ENCODE measurements at places on chromosomes 2 and 18. TPM values are rescaled to one million over a fixed set of nuclear protein-coding genes. Genes with fewer than 3 reads are reported as not detected.

- H3K4me1 ChIP-seq, result no peaks in the 10 kb centered on the region
- H3K27ac ChIP-seq, result no peak overlapping the region
- H3K27me3 ChIP-seq, result no peaks in the 10 kb centered on the region
- DNase-seq, result no peak
- no peak overlapping the region for H3K4me3 ChIP-seq
These were observed 614.2 kb upstream of the CDH2 start for GRCh38 chr18:28791101-28791500.

- no peak overlapping the region for H3K4me3 ChIP-seq
- no peaks in the 10 kb centered on the region for H3K27me3 ChIP-seq
- no peak overlapping the region for H3K27ac ChIP-seq
- H3K4me1 ChIP-seq, result no peaks in the 10 kb centered on the region
These were observed 156.1 kb downstream of the TPGS2 start for GRCh38 chr18:36672437-36673344.

- no peaks in the 10 kb centered on the region for H3K27me3 ChIP-seq
- no peak for DNase-seq
- H3K27ac ChIP-seq, result no peak overlapping the region
- H3K4me3 ChIP-seq, result no peak overlapping the region
These were observed 785.5 kb upstream of the HS6ST1 start for GRCh38 chr2:129103936-129104878.

GRCh38 chr18:58279504-58280175 lies 235.6 kb downstream of the NEDD4L start:
- no peaks in the 10 kb centered on the region for H3K4me1 ChIP-seq
- no peak overlapping the region for H3K27ac ChIP-seq
- no peak overlapping the region for H3K4me3 ChIP-seq
- no peaks in the 10 kb centered on the region for H3K36me3 ChIP-seq

DNA sequence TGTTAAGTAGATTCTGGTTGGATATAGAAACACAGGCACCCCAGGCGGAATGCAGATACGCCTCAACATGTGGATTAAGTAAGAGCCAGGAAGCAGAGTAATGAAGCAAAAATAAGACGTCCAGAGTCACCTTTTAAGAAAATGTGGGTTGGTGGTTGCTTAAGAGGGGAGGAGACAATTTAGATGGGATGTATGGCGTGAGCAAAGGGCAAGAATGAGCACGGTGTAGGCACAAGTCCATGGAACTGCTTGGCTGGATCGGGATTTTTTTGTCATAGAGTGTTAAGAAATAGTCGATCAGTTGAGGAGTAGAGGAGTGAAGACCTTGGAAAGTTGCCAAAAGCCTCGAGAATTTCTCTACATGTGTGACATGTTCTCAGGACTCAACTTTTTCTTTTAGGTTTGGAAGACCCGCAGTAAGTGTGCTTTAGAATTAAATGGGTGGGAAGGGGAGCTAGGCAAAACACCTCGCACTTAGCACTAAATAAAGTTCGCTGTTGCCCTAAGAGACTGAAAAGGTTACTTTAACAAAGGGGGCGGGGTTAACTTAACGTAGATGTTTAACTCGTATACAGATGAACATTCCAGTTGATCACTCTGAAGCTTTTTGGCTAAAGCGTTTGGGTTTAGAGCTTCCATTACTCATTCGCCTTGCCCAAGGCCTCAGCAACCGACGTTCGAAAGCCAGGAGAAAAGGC lies 716 bp upstream of the SLC39A10 start:
- H3K27me3 ChIP-seq, result no peaks in the 10 kb centered on the region
- H3K27ac ChIP-seq, result peak overlapping the region; percentile 99
- no peaks in the 10 kb centered on the region for H3K36me3 ChIP-seq
- peaks cover 28% of the 10 kb centered on the region for H3K4me1 ChIP-seq
- H3K4me3 ChIP-seq, result peak overlapping the region; percentile 80

DNA sequence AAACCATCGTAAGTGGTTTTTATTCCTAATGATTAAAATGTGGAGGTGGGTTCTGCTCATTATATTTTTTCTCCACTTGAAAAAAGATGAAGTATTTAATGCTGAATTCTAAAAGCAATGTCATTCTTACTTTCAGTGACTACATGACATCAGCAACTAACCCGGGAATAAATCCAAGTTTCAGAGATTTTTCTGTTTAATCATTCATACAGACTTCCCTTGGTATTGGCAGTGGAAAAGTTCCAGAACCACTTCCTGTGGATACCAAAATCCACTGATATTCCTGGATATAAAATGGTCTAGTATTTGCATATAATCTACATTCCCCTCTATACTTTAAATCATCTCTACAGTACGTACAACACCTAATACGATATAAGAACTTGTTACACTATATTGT lies 128.6 kb downstream of the ZNF532 start:
- H3K27ac ChIP-seq, result no peak overlapping the region
- no peak for DNase-seq
- peaks cover 3% of the 10 kb centered on the region for H3K27me3 ChIP-seq

GRCh38 chr2:20232837-20233207 lies 7.9 kb upstream of the SDC1 start:
- no peaks in the 10 kb centered on the region for H3K4me1 ChIP-seq
- no peak for DNase-seq
- H3K27me3 ChIP-seq, result no peaks in the 10 kb centered on the region
- no peak overlapping the region for H3K27ac ChIP-seq

- H3K36me3 ChIP-seq, result no peaks in the 10 kb centered on the region
- no peaks in the 10 kb centered on the region for H3K4me1 ChIP-seq
- H3K4me3 ChIP-seq, result no peak overlapping the region
These were observed 549.9 kb downstream of the XIRP2 start for GRCh38 chr2:167438206-167438605.

GRCh38 chr2:43824951-43825493 lies 13.6 kb downstream of the ABCG5 start:
- no peak overlapping the region for H3K27ac ChIP-seq
- no peaks in the 10 kb centered on the region for H3K4me1 ChIP-seq
- no peak for DNase-seq
- H3K27me3 ChIP-seq, result no peaks in the 10 kb centered on the region
- H3K4me3 ChIP-seq, result no peak overlapping the region

ADI1 gene
- 32.3 TPM for total RNA-seq

CSRNP3 gene
- total RNA-seq, result not detected

All from CD4-positive, alpha-beta memory T cell (primary cell).